ENCODE measurements at places on chromosomes 6 and 20.

- DNase-seq = no peak
Observed at GRCh38 chr6:162443101-162443500, 284.5 kb downstream of the PRKN start.

DNA sequence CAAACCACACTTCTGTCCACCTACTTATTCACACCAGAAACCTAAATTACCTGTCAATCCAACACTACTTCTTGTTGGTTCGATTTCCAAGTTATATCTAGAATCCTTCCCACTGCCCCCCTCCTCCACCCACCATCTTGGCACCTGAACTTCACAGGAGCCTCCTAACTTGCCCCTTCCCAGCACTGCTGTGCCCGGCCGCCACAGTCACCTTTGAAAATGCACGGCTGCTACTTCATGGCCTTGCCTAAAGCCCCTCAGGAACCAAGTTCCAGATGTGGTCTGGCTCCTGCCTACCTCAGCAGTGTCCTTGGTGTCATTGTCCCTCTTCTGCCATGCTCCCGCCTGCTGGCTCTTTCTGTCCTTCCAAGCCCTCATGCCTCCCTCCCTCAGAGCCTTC, 31.2 kb downstream of the PKIG start:
- DNase-seq = no peak

- no peak for DNase-seq
Observed at GRCh38 chr6:37303891-37304503, 46.1 kb upstream of the TMEM217 start.

- no peak for DNase-seq
Observed at GRCh38 chr6:144989319-144990107, 704.4 kb downstream of the UTRN start.

- DNase-seq = no peak
Observed at GRCh38 chr6:139174961-139175360, 40.1 kb downstream of the HECA start.

DNA sequence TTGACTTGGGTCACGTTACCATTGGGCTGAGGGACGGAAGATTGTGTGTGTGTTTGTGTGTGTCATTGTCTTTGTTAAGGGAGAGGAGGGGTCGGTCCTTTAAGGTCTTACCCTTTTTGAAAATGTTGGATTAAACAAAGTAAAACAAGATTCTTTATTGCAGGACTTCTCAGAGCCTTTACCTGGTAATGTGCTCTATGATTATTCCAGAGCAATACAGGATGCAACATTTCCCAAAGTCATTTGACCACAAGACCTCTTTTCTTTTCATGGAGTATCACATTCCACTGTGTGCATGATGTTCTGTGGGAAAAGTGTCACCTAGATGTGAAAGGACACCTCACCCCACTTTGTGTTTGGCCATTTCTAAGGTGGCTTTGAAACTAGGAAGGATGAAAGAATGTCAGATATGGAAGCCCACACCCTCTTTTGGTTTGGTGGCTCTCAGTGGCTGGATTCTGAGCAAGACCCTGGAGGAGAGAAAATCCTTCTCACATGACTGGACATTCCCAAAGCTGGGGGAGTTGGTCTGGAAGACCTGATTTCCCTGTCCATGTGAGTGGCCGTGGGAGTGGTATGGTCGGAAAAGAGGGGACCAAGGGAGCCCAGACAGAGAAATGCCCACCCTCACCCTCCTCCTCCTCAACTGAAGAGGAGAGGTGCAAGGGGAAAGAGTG, 18.2 kb upstream of the ZNF831 start:
- no peak for DNase-seq

DNA sequence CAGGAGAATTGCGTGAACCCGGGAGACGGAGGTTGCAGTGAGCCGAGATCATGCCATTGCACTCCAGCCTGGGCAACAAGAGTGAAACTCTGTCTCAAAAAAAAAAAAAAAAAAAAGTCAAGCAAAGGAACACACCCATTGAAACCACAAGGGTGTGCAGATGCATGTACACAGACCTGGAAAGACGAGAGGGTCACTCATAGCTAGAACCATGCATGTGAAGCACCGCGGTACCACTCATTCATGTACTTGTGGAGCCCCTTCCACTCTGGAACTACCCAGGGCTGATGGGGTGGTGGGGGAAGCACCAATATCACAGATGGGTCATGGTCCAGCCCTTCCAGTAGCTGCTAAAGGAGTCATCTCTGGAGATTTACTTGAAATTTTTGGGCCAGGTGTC, 7.4 kb upstream of the TJAP1 start:
- no peak for DNase-seq

DNA sequence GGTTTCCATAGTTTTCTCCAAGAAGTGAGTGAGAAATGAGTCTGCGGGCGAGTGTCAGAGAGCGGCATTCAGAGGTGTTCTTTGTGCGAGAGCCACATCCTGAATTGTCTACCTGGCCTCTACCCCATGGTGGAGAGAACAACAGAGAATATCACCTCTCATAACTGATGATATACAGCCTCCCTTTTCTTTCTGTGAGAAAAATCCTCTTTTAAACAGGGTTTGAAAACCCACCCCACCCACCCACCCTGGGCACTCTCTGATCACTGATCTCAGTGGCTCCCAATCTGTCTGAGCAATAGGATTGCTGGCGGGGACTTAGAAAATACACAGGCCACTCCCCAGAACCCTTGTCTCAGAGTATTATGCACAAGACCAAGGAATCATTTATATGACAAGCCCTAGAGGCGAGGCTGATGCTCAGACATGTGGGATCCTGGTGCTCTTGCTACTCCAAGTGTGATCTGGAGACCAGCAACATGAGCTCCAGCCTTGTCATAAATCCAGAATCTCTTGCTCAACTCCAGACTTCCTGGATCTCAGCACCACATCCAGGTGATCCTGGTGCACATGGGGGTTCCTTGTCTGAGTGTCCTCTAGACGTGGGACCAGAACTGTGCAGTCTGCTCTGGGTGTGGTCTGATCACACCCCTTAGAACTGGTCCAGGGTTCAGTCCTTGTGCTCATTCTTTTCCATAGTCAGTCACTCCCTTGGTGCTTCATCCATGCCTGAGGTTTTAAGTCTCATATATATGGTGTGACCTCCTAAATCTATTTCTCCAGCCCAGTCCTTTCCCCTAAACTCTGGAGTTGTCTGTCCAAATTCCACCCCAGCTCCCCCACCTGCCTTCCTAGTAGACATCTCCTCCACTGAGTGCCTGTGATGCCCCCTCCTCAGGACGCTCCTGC, 5.3 kb downstream of the HLA-B start:
- no peak for DNase-seq

DNA sequence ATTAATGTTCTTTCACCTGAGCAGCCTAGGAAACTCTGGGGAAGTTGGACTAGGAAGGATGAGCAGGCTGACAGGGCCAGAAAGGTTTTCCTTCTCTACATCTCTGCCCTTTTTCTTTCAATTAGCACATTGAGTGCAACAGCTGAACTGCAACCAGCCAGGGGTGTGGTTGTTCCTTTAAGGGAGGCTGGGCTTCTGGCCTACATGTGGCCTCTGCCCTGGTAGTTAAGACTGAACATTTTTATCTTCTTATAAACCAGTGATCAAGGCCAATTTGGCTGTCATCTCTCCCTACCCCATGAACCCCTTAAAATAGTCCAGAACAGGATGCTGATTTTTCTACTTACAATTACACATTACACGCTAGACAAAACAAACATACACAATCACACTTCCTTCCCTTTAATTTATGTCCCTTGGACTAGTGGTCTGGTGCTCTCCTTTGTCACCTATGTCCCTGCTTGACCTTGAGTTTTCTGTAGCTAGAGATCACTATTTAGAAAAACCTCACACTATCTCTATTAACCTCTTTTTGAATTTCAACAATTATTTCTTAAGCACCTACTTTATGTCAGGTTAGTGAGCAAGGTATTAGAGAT, 60.3 kb downstream of the RNF217 start:
- no peak for DNase-seq

GRCh38 chr6:144530118-144530517, 245.0 kb downstream of the UTRN start:
- no peak for DNase-seq

- no peak for DNase-seq
Observed at GRCh38 chr20:59972037-59972801, 14.0 kb downstream of the CDH26 start.

DNA sequence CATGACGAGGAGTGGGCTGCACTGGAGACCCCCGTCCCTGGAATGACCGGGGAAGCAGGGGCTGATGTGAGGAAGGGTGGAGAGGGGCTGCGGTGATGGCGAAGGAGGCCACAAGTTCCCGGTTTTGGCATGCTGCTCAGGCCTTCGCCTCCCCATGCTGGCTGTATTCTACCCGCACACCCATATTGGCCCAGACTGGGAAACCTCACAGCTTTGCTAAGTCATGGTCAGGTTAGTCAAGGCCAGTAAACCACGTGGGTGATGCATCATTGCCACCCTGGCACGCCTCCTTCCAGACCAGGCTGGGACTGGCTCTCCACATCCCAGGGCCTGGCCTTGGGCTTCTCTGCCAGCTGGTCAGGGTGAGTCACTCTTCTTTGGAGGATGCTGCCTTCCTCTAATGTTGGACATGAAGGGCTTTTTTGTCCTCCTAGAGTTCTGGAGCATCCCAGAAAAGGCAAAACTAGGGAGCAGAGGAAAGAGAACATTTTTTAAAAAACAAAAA, 53.8 kb downstream of the PCNA start:
- DNase-seq = no peak

DNA sequence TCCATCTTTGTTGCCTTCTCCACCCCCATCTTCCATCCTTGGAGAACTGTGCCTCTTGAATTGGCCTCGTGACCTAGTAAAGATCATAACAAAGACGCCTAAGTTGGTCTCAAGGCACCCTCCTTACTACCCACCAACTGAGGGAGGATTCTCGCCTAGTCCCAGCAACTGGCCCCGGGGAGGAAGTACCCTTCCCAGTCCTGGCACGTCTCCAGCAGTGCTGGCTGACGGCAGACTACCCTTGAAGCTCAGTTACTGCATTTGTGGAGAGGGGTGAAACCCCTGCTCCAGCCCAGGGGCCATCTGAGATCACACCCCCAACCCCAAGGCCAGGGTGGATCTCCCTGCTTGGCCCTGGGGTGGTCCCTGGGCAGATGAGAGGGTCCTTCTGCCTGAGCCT, 2.1 kb upstream of the OSBPL2 start:
- DNase-seq = no peak

GRCh38 chr20:8631271-8631670, 437.6 kb upstream of the PLCB4 start:
- DNase-seq = no peak

DNA sequence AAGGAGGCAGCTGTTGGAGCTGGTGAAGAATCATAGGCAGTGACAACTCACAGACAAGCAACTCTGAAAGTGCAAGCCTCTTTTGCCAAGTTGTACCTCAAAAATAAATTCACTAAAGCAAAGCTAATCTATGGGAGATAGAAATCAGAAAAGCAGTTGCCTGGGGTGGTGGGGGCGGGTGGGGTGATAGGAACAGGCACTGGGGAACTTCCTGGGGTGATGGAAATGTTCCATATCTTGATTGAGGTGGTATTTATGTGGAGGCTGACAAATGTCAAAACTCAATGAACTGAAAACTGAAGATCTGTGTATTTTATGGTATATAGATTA, 52.4 kb downstream of the ATP9A start:
- DNase-seq = no peak

DNA sequence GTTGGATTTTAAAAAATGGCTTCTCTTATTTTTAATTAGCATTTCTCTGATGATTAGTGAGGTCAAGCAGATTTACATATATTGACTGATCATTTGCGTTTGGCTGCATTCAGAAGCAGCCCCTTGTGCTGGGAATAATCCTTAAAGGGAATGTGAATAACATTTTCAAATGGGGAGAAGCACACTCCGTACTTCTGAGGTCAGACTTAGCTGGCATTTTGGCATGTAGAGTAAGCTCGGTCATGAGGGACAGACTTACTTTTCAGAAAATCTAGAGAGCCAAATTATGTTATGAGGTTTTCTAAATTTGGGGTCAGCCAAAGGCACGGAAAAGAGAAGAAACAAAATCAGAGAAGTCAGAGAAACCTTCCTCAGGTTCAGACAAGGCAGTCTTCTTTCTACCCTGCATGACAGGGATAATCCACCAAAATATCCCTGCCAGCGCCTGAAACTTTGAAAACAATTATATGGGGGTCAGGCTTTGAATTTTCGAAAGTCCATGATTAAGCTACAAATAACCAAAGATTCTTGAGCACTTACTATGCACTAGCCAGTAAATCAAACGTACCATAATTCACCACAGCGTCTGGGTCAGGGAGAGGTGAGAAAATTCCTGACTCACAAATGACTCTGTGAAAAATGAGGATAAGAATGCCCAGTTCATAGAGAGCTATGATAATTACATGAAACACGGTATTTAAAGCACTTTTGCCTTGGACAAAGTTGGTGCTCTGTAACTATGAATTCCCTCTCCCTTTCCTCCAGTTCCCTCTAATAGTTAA, 44.9 kb downstream of the ADAT2 start:
- no peak for DNase-seq

DNA sequence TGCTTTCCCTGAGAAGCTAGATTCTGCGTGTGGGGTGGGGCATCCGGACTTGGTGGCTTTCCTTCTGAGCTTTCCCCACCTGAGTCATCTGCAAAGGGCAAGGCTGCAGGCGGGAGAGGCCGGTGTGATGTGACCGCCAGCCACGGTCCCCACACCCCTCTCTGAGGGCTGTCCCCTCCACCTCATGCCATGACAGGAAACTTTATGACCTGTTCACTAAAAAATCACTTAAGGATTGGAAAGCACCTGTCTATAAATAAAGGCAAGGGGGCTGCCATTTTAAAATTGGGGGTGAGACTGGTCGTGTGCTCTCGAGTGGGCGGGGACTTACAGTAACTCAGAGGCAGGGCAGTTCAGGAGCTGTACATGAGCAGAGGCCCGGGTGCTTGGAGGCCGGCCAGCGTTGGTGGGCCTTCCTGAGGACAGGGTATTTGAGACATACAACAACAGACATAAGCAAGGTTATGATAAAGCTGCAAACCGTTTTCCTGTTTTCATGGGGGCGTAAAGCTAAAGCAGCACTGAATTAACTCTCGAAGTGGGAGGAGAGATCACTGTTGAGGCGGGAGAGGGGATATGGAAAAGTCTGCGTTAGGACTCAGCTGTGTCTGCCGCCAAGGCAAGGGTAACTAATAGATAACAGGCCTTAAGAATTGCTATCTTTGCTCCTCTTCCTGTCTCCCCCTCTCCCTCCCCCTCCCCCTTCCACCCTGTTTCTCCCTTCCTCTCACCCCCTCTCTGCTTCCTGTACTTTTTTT, 16.1 kb upstream of the SERPINB1 start:
- DNase-seq = no peak

- no peak for DNase-seq
Observed at GRCh38 chr6:100440935-100441334, 23.8 kb downstream of the SIM1 start.

DNA sequence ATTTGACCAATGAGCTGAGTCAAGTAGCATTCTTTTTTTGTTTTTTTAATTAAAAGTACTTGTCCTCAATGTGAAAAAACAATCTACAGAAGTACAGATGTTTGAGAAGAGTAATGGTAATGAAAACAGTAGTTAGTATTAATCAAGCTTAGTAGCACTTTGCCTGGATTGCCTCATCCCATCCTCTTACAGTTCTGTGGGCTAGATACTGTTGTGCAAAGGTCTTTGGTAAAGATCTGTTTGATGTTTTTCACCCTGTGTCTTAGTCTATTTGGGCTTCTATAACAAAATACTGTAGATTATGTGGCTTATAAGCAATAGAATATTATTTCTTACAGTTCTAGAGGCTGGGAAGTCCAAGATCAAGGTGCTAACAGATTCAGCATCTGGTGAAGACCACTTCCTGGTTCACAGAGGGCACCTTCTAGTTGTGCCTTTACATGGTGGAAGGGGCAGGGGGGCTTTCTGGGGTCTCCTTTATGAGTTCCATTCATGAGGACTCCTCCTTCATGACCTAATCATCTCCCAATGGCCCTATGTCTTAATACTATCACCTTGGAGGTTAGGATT, 84.3 kb downstream of the SHLD1 start:
- DNase-seq = no peak

All from stimulated activated CD4-positive, alpha-beta T cell treated with anti-CD3 and anti-CD28 coated beads, TNF-alpha, amount 100 ng/mL, for 4 hours (primary cell).